ENCODE measurements at places on chromosomes 7 and 10.

GRCh38 chr7:137626469-137627067 is 220.2 kb downstream of the DGKI start:
- no peak overlapping the region for H3K27ac ChIP-seq
- H3K36me3 ChIP-seq = no peaks in the 10 kb centered on the region
- no peak overlapping the region for H3K4me3 ChIP-seq
- H3K4me1 ChIP-seq = no peaks in the 10 kb centered on the region

DNA sequence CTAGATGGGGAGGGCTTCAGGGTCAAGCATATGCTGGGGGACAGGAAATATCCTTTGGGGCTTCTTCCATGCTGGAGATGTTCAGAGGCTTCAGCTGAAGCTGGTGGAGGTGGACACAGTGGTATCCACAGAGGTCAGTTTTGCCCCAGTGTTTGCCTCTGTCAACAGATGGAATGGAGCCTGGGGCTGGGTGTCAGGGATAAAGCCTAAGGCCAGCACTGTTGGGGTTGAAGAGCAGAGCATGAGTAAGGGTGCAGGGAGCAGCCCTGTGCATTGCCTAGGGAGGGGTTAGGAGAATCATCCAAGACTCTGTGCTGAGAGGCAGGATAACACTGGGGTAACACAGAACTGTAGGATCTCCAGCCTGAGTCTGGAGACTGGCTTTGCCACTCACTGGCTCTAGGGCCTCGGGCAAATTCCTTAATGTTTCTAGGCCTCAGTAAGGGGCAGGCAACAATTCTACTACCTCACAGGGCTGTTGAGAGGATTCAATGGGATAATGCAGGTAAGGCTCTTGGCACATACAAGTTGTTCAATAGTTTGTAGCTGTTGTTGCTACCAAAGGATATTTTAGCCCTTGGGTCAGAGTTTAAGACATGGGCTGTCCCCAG is 21.8 kb upstream of the MYL7 start:
- no peak overlapping the region for H3K27ac ChIP-seq
- no peaks in the 10 kb centered on the region for H3K36me3 ChIP-seq
- DNase-seq = no peak
- no peaks in the 10 kb centered on the region for H3K27me3 ChIP-seq
- no peaks in the 10 kb centered on the region for H3K4me1 ChIP-seq
- no peak overlapping the region for H3K4me3 ChIP-seq

DNA sequence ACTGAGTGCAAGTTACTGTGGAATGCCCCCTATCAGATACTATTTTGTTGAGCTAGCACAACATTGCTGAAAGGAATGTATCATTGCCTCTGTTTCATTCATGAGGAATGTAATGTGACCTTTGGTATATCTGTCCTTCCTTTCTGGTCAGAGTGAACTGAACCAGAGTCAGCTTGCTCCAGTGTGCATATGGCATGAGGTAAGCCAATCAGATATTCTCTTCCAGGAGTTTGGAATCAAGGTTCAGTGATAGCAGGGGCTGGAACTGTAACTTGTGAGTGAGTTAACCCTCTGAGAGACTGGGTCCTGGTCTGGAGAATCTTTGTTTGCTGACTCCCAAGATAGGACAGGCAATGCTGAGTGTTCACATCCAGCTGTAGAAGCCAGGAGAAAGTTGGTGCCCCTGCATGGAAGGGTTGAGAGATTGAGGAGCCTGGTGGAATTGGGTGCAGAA is 45.3 kb upstream of the OSBPL3 start:
- no peak for DNase-seq
- H3K27ac ChIP-seq = no peak overlapping the region
- no peaks in the 10 kb centered on the region for H3K27me3 ChIP-seq
- H3K4me3 ChIP-seq = no peak overlapping the region
- peaks cover 21% of the 10 kb centered on the region for H3K4me1 ChIP-seq

GRCh38 chr7:100342765-100343164 is 15.2 kb upstream of the PILRB start:
- no peak overlapping the region for H3K4me3 ChIP-seq
- H3K36me3 ChIP-seq = peaks cover 30% of the 10 kb centered on the region
- no peak for DNase-seq
- H3K27ac ChIP-seq = no peak overlapping the region

GRCh38 chr10:63343476-63343875 is 122.3 kb downstream of the JMJD1C start:
- no peak for DNase-seq
- no peaks in the 10 kb centered on the region for H3K4me1 ChIP-seq
- H3K4me3 ChIP-seq = no peak overlapping the region
- H3K36me3 ChIP-seq = no peaks in the 10 kb centered on the region
- H3K27me3 ChIP-seq = no peaks in the 10 kb centered on the region

GRCh38 chr7:57203161-57203791 is 71.0 kb upstream of the ZNF479 start:
- no peak for DNase-seq
- no peaks in the 10 kb centered on the region for H3K4me1 ChIP-seq
- no peaks in the 10 kb centered on the region for H3K27me3 ChIP-seq
- H3K4me3 ChIP-seq = no peak overlapping the region
- H3K36me3 ChIP-seq = 0 out of 2 replicates have a peak, but pooled peaks cover 5% of the 10 kb centered on the region

Measured in GM23338 (cell line).